Thoracic aorta (tissue), 2 donors: ENCODE measurements at places on chromosomes 5 and 9. TPM values are rescaled to one million over a fixed set of nuclear protein-coding genes. Genes with fewer than 3 reads are reported as not detected.

- H3K27me3 ChIP-seq: no peaks in the 10 kb centered on the region
- H3K27ac ChIP-seq: no peak overlapping the region
- H3K4me1 ChIP-seq: no peaks in the 10 kb centered on the region
- no peak for DNase-seq
- H3K36me3 ChIP-seq: no peaks in the 10 kb centered on the region
Measured at GRCh38 chr5:85990998-85991397, 626.7 kb upstream of the COX7C start.

DNA sequence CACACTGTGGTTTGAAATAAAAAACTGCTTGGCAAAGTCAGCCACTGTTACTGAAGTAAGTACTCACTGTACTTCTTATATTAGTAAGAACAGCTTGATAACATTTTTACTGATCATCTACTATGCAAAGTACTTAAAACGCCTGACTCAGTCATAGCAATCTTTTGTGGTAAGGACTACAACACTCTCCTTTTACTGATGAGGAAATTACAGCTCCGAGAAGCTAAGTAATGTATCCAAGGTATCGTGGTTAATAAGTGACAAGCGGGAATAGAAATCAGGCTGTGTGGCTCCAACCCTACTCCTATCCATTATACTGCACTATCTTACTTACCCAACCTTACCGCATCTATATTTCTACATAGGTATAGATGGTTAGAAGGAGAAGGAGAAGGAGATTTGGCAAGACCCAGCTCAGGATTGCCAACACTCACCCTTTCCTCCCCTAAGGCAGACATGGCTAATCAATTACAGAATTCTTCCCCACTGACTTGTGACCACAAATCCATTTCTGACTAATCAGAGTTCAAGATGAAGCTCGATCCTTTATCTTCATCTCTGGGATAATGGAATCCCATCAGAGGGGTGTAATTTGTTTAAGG, 281.4 kb downstream of the SPOCK1 start:
- H3K4me1 ChIP-seq: peaks cover 14% of the 10 kb centered on the region
- H3K27ac ChIP-seq: no peak overlapping the region
- no peak for DNase-seq
- H3K27me3 ChIP-seq: no peaks in the 10 kb centered on the region

The MYMK gene
- total RNA-seq: not detected

GRCh38 chr5:50864466-50864865, 198.0 kb downstream of the PARP8 start:
- H3K36me3 ChIP-seq: no peaks in the 10 kb centered on the region
- no peak for DNase-seq
- H3K4me3 ChIP-seq: no peak overlapping the region
- no peaks in the 10 kb centered on the region for H3K27me3 ChIP-seq
- H3K4me1 ChIP-seq: peaks cover 4% of the 10 kb centered on the region
- no peak overlapping the region for H3K27ac ChIP-seq

The PDE8B gene
- 59.8 TPM for total RNA-seq

GRCh38 chr9:70030156-70030555, 13.5 kb upstream of the MAMDC2 start:
- peaks cover 13% of the 10 kb centered on the region for H3K4me1 ChIP-seq
- no peaks in the 10 kb centered on the region for H3K27me3 ChIP-seq
- no peak overlapping the region for H3K27ac ChIP-seq
- no peak for DNase-seq

- H3K4me3 ChIP-seq: peak overlapping the region; percentile 93
- H3K4me1 ChIP-seq: peaks cover 22% of the 10 kb centered on the region
- H3K27me3 ChIP-seq: no peaks in the 10 kb centered on the region
Measured at GRCh38 chr5:134649163-134649835, 714 bp downstream of the SEC24A start.

DNA sequence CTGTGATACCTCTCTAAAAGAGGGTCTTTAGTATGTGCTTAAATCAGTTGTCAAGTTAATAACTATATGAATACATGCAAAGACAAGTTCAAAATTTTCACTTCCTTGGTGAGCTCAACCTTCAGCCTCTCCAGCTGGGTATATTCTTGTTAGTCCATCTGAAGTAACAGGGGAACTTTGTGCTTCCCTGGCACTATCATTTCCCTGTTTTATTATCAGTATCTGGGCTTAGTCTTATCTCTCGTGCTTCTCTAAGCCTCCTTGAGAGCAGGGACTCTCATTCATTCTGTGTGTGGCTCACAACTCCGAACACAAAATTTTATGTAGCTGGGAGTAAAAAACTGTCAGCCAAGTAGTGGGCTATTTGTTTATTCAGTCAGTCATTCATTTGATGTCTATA, 175.9 kb upstream of the MAP3K1 start:
- H3K4me3 ChIP-seq: no peak overlapping the region
- no peak overlapping the region for H3K27ac ChIP-seq
- no peaks in the 10 kb centered on the region for H3K36me3 ChIP-seq
- no peaks in the 10 kb centered on the region for H3K4me1 ChIP-seq
- DNase-seq: no peak
- H3K27me3 ChIP-seq: no peaks in the 10 kb centered on the region

- no peak overlapping the region for H3K27ac ChIP-seq
- no peak for DNase-seq
- no peak overlapping the region for H3K4me3 ChIP-seq
Measured at GRCh38 chr5:143165049-143165880, 238.2 kb downstream of the NR3C1 start.

DNA sequence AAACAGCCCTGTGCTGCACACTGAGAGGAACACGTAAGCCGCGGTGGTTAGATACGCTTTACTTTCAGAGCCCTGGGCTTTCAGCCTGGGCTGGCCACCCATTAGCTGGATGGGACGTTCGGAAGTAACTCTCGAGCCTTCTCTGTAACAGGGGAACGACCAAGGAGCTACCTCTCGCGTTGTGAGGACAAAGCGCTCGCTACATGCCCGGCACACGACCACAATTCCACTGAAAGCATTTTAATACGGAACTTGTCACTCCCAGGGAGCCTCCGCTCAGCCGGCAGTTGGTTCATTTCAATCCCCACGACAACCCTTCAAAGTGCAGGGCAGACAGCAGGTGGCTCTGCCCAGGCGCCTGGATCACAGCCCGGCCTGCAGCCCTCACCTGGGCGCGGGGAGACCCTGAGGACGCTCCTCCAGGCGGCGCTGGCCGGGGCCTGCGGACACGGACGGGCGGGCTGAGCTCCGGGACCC, 368 bp downstream of the SURF1 start:
- DNase-seq: no peak
- H3K27ac ChIP-seq: peak overlapping the region; percentile 58
- H3K27me3 ChIP-seq: no peaks in the 10 kb centered on the region
- H3K36me3 ChIP-seq: peaks cover 16% of the 10 kb centered on the region
- H3K4me3 ChIP-seq: peak overlapping the region; percentile 88
- peaks cover 28% of the 10 kb centered on the region for H3K4me1 ChIP-seq

- no peaks in the 10 kb centered on the region for H3K36me3 ChIP-seq
- no peak overlapping the region for H3K4me3 ChIP-seq
- H3K4me1 ChIP-seq: no peaks in the 10 kb centered on the region
- no peak for DNase-seq
Measured at GRCh38 chr9:1071730-1072129, 21.6 kb downstream of the DMRT2 start.

DNA sequence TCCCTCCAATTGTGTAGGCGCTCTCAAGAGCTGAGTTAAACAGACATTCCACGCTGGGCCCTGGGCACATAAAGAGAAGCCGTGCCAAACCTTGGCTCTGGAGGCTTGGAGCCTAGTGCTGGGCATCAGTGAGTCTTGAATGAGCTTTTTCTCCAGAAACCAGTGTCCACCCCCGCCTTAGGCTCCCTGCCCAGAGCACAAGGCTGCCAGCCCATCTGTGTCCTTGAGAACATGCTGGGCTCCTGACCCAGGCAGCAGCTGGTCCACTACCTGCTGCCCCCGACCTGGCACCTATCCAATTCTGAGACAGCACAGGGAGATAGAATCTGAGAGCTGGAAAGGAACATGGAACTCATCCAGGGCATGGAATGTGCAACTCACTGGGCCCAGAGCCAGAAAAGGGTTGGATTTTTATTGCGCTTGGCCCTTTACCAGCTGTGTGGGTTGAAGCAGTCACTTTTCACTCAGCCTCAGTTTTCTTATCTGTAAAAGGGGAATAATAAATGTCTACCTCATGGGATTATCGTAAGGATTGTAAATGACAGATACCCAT, 92.4 kb upstream of the CPLX2 start:
- no peak for DNase-seq
- H3K4me3 ChIP-seq: no peak overlapping the region
- no peaks in the 10 kb centered on the region for H3K36me3 ChIP-seq
- no peaks in the 10 kb centered on the region for H3K4me1 ChIP-seq
- H3K27ac ChIP-seq: no peak overlapping the region

GRCh38 chr9:136587145-136587943, 41.5 kb upstream of the NOTCH1 start:
- H3K27me3 ChIP-seq: no peaks in the 10 kb centered on the region
- H3K4me3 ChIP-seq: no peak overlapping the region
- peaks cover 2% of the 10 kb centered on the region for H3K4me1 ChIP-seq
- H3K36me3 ChIP-seq: no peaks in the 10 kb centered on the region
- H3K27ac ChIP-seq: no peak overlapping the region

DNA sequence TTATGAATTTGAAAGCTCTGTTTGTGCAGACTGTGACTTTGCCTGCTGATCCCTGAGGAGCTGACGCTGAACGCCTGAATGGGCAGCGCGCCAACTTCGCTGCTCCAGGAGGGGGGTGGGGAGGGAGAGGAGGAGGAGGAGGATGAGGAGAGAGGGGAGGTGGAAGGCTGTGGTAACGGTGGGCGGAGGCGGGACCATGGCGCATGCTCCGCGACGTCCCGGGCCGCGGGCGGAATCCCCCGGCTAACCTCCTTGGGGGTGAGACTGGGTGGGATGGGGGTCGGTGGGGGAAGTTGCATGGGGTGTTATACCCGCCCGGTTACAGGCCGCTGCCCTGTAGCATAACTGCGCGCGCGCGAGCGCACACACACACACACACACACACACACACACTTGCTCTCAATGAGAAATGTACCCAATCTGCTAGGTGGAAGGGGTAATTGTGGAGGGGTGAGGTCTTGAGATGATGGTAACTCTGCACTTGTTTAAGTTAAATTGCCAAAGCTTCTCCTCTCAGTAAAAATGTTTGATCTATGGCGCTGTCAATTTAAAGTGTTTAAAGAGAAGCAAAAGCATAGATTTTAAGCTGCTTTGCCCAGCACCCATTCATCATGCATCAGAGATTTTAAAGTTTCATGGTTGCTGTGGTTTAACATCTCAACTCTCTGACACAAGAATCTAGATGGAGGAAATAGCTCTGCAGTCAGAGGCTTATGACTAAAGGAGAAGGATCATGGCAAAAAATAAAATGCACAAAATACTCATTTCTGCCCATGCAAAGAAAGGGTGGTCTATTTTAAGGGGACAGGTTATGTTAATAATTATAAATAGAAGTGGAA, 76.6 kb upstream of the TBCA start:
- peaks cover 14% of the 10 kb centered on the region for H3K4me1 ChIP-seq
- H3K27me3 ChIP-seq: no peaks in the 10 kb centered on the region
- no peak overlapping the region for H3K27ac ChIP-seq
- H3K4me3 ChIP-seq: peak overlapping the region; percentile 83

DNA sequence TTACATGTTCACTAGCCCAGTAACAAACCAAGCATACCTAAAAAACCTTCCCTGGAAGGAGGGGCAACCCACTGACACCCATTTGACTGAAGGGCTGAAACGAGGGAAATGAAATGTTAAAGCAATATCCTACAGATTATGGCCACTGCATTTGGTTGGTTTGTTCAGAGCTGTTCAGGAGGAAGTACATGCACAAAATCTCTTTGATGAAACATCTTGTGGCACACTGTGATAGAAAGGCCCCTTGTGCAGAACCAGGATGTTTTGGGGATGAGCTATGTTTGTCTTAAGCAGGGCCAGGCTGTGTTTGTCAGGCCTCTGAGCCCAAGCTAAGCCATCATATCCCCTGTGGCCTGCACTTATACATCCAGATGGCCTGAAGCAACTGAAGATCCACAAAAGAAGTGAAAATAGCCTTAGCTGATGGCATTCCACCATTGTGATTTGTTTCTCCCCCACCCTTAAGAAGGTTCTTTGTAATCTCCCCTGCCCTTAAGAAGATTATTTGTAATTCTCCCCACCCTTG, 467.3 kb upstream of the PIK3R1 start:
- no peaks in the 10 kb centered on the region for H3K4me1 ChIP-seq
- no peaks in the 10 kb centered on the region for H3K27me3 ChIP-seq
